ENCODE measurements at places on chromosomes 3 and 15.
A peak's percentile ranks its signal among the peaks of the same experiment; 100 is the strongest.

DNA sequence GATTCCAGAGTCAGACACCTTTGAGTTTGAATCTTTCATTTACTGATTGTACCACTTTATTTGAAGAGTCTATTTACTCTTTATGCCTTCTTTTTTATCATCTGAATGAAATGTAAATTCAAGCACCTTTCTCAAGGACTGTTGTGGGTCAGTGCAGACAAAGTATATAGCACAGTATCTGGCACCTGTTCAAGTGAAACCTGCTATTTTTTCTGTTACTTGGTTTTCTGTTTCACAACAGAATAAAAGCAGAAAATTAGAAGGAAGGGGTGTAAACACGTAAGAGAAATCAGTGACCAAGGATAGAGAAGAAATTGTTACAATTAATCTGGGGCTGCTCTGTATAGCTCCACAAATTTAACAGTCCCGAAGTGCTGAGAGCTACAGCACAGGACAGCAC is 357.4 kb downstream of the RSL24D1 start:
- no peak for DNase-seq

DNA sequence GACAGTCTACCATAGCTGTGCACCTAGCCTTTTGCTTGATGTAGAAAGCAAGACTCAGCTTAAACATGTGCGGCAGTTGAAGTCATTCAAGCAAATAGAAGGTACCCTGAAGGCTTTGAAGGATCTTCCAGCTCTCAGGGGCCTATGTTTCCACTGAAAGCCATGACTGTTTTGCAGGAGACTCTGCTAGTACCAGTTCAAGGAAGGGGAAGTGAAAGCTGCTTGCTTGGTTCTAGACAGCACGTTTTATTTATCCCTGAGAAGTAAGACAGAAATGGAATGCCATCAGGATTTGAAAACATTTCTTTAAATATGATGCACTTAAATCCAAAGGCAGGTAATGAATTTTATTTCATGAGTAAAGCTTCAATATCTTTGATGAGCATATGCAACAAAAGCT is 311.4 kb downstream of the PDCD6IP start:
- no peak for DNase-seq

GRCh38 chr15:82108489-82109078 is 62.8 kb upstream of the MEX3B start:
- no peak for DNase-seq

DNA sequence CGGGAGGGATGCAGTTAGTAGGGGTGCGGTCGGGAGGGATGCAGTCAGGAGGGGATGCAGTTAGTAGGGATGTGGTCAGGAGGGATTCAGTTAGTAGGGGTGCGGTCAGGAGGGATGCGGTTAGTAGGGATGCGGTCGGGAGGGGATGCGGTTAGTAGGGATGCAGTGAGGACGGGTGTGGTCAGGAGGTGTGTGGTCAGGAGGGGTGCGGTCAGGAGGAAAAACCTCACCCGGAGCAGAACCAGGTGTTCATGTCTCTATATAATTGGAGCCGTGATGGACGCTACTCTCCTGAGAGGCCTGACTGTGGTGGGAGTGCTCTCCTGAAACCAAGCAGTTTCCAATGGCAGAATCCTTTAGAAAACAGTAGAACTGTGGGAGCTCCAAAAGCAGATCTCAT is 95.8 kb downstream of the BDH1 start:
- DNase-seq, result no peak

DNA sequence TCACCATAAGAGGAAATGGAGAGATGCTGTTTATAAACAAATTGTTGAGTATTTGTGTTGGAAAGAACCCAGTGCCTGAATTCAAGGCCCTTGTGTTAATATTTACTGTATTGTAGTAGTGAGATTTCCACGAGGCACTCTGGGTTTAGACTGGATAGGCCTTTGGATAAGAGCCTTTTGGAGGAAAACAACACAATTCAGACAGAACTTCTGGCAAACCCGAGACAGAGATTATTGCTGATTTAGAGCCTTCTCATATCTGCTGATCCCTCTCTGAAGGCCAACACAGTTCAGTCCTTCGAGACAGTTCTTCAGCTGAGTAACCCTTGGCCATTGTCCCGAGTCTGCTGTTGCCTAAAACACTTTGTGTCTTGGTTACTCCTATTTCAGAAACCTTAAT is 55.7 kb downstream of the LMCD1 start:
- no peak for DNase-seq

DNA sequence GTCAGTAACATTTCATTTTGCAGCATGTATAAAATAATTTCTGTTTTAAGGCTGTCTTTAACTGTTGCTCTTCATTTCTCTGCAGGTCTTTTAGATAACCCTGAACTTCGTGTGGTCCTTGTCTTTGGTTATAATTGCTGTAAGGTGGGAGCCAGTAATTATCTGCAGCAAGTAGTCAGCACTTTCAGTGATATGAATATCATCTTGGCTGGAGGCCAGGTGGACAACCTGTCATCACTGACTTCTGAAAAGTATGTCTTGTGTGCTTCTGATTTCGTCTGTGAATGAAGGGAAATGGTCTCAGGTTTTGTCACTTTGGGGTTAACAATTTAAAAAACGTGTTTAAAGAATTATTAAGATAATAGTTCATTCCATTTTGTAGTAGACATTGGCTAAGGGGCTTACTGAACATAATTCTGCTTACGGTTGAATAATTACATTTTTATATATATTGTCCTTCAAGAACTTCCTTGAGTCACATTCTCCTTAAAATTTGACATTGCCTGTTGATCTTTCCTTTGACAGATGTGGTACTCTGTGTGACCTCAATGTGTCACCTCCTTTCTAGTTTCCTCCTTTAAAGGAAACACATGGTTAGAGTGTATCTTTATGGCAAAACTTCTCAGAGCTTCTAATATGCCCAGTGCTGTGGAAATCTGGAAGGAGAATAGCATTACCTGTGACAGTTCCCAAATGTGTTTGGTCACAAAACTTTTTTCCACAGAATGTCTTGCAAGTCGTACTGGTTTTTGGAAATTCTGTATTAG is 26.3 kb downstream of the FBXO22 start:
- no peak for DNase-seq

DNA sequence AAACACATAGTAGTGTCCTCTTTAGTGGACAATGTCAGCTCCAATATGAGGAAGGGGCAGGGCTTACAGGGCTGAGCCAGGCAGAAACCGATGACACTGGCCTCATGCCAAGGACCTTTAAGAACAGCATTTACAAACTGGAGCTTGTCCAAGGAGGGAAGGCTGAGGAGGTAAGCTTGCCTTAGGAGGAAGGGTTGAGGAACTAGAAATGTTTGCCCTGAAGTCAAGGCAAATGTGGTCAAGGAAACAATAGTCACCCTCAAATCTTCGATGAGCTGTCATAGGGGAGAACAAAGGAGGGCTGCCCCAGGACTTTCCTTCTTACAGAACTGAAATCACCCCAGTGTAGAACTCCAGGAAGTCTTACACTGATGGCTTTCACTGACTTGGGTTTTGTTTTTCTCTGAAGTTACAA is 136.4 kb downstream of the LIPC start:
- DNase-seq, result no peak

DNA sequence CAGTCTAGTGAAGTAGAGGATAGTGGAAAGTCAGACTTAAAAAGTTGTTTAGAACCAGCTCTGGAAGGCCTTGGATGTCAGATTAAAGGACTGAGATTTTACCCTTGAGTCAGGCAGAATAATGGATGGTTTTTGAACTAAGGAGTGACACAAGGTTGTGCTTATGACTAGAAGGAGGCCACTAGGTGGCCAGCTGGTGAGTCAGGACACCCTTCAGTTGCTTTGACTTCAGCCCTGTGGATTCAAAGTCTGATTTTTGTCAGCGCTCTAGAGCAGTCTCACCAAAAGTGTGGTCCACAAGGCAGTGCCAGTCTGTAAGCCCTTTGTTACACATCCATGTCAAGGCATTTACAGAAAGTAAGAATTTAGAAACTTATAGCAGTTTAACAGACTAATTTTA is 3.8 kb upstream of the GABPB1 start:
- DNase-seq, result no peak

- DNase-seq, result no peak
Observed at GRCh38 chr3:31839144-31839917, 141.7 kb downstream of the OSBPL10 start.

DNA sequence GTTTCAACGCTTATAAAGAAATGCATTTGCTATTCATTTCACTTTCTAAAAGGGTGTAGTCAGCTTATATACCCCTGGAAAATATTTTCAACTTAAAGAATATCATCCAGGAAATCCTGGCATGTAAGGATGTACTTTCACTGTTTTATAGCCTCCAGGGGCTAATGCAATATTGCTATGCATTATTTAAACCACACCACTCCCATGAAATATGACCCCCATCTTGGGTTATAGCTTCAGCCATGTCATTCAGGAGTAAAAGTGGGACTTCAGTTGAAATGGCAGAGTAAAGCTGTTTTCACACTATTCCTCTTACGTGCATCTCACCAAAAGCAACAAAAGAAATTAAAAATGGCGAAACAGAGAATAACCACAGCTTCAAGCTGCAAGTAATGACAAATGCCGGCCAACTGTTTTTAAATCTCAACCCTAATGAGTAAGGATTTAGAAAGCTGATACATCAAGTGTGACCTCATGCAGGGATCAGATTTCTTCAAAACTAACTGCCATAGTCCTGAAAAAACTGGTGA is 84.5 kb downstream of the COL6A6 start:
- no peak for DNase-seq

DNA sequence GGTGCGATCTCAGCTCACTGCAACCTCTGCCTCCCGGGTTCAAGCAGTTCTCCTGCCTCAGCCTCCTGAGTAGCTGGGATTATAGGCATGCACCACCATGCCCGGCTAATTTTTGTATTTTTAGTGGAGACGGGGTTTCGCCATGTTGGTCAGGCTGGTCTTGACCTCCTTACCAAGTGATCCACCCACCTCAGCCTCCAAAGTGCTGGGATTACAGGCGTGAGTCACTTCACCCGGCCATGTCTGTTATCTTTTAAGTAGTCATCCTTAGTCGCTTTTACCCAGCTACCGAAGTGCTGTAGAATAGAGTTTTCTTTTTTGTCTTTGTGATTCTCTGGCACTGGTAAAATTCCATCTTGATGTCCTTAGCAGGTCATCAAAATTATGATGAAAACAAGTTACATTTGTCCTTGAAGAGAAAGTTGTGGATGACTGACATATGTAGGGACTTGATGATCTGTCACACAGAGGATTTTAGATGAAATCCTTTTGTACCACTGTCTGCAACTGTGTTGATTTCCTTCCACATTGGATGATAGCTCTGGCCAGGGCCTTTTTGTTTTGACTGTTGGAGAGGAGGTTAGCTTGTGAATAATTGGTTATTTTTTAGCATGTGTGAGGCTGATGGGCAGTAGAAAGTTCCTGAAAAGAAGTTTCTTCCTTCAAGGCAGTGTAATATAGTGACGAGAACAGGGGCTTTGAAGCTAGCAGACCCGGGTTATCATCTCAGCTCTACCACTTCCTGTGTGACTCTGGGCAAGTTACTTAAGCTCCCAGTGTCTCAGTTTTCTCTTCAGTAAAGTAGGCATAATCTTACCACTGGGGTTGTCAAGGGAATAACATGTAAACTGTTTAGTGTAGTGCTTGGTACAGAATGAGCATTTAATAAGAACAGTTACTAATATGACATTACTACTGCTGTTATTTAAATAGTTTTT is 18.8 kb downstream of the ATG7 start:
- no peak for DNase-seq

DNA sequence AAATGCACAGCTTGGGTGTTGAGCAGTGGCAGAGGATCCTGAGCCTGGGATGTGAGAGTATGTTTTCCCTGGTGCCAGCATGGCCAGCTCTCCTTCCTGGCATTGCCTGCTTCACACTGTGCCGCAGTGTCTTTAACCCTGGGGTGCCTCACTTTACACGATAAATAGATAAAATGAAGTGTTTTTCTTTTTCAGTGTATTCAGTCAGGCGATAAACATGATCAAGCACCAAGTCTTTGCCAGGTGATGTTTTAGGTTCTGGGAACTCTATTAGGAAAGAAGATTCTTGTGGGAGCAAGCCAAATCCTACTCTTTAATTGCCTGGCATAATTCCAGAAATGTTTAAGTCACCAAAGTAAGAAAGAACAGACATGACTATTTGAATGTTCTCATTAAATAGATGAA is 14.0 kb downstream of the ABHD6 start:
- no peak for DNase-seq

GRCh38 chr15:40317580-40317979 is 5.9 kb upstream of the INAFM2 start:
- DNase-seq, result no peak

DNA sequence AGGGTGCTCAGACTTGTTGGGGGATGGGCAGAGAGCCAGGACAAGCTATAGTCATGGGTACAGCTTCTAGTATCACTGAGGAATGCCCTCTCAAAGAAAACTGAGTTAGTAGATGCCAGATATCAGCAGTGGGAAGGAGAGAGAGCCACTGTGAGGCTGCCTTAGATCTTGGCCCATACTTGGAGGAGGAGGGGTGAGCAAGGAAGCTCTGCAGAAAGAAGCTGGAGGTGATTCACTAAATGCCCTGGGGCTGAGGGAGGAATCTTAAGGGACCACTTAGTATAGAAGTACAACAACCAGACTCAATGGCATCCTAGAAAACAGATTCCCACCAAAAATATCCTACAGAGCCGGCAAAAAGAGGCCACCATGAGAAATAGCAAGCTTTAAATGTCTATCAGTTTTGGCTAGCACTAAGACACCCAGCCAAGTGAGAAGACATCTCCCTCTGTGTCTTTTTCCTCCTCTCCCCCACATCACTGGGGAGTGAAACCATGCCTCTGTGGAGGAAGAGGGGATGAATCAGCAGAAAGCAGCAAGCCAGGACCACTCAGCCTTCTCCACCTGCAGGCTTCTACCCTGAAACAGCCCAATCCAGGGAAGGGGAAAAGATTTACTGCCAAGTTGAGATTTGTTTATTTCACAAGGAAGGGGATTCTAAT is 282.5 kb upstream of the STT3B start:
- no peak for DNase-seq

- DNase-seq, result no peak
Observed at GRCh38 chr3:111738238-111738637, 120.8 kb upstream of the PHLDB2 start.

GRCh38 chr15:63041974-63042876 is at the start of gene TPM1:
TPM1 (plus strand) TSS chr15:63042747; CDS start chr15:63042830, 83 bp downstream.
- DNase-seq, result peak; percentile 30

DNA sequence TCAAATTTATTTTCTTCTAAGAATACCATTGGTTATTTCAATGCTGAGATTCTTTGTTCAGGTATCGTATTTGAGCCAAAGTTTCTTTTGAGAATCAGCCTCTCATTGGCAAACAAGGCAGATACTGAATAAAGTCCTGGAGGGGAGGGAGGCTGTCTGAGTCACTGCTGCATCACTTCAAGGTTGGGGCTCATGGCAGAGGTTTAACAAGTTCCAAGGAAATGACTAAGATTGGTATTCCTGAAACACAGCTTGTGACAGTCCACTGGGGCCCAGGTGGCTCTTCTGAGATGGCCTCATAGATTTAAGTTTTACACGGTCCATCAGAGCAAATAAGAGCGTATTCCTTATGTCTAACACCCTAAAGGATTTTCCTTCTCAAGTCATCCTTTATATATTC is 213.8 kb upstream of the STAC start:
- DNase-seq, result no peak

DNA sequence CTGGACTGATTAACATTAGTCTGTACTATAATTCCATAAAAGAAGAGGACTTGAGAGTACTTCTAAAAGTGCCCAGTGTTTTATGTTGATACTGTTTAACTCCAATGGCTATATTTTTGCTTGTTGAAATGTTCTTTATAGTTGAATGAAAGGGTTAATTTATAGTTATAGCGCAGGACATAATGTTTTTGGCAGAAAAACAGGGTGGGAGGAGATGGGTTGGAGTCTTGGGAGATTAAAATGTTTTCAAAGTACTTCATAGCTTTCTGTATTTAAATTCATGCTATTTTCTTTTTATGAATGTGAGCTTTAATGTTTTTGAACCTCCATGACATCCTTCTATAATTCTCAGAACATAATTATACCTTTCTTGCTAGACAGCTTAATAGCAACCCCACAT is 108.2 kb downstream of the CNTN3 start:
- DNase-seq, result no peak

All from putamen (tissue), 1 donor.